ENCODE measurements at places on chromosomes 13 and 19. TPM values are rescaled to one million over a fixed set of nuclear protein-coding genes. Genes with fewer than 3 reads are reported as not detected.

DNA sequence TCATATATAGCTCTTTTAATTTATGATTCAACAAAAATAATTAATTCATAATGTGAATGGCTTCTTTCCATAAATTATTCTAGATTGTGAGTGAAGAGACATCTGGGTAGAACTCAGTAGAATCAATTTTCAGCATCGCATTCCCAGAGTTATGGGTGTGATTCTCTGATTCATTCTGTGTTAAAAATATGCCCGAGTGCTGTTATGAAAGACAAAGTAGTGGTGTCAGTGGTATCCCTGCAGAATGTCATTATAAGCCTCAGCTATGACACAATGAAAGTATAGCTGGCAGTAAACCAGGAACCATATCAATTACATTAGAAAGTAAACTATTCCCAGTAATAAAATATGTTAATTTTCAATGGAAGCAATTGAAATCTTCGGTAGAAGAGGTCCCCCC is 480.5 kb upstream of the SLITRK1 start:
- H3K27me3 ChIP-seq = no peaks in the 10 kb centered on the region
- no peak overlapping the region for H3K4me3 ChIP-seq
- no peak overlapping the region for H3K27ac ChIP-seq
- no peaks in the 10 kb centered on the region for H3K4me1 ChIP-seq

- H3K4me1 ChIP-seq = peaks cover 63% of the 10 kb centered on the region
- no peak overlapping the region for H3K4me3 ChIP-seq
- no peaks in the 10 kb centered on the region for H3K27me3 ChIP-seq
- H3K36me3 ChIP-seq = no peaks in the 10 kb centered on the region
- DNase-seq = no peak
Measured at GRCh38 chr19:33376941-33377557, 3.5 kb downstream of the CEBPG start.

DNA sequence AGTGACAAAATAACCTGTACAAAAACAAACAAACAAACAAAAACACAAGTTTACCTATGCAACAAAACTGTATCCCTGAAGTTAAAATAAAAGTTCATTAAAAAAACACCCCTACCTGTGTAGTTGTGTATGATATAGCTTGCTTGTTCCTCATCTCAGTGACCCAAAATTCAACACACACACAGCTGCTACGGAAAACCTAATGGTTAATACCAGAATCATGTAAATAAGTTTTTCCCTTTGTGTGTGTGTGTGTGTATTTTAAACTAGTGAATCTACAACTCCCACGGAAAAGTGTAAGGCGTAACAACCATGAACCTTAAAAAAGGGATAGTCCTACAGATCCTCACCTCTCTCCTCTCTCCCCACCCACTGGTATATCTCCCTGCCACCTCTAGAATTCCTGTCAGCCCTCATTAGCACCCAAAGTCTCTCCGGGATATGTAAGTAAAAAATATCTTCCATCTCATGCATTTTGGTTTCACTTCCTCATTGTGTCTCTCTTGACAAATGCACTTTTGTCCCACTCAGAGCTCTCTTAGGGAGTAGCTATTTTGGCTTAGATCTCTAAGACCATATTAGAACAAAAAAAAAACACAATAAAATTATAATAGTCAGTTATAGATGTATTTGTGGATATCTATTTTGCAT is 2236.5 kb downstream of the PCDH9 start:
- H3K4me1 ChIP-seq = no peaks in the 10 kb centered on the region
- H3K4me3 ChIP-seq = no peak overlapping the region
- no peaks in the 10 kb centered on the region for H3K27me3 ChIP-seq

DNA sequence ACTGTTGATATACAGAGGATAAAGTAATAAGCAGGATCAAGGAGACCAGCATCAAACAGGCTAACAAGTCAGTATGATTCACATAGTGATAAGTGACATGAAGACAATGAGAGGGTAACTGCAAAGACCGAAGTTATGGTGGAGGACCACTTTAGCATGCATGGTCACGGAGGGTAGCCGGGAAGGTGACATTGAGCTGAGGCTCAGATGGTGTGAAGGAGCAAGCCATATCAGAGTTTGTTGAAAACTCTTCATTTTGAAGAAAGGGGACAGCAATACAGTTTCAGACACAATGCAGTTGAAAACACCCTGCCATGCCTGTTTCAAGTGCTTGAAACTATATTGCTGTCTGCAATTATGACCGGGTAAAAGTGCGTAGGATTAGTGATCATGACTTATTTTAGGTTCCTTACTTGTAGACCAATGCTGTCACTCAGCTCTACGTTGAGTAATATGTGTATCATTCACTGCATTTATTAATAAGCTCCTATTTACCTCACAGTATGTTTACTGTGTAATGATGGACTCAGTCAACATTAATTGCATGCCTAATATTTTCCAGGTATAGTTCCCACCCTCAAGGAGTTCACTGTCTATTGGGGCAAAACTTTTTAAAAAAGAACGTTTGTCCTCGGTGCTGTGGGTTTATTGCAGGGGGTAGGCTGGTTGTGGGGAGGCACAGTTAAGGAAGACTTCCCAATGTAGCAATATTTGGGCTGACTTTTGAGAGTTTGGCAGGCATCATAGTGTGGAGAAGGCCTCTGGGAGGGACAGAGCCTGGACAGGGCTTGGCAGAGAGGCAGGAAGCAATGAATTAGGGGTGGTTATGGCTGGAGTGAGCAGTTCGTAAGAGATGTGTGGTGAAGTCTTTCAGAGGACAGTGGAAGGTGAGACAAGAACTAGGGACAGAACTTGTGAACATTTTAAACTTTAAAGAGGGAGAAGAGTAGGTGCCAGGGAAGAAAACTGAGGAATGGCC is 3.2 kb downstream of the UBAC2 start:
- H3K36me3 ChIP-seq = peaks cover 7% of the 10 kb centered on the region
- peaks cover 1% of the 10 kb centered on the region for H3K27me3 ChIP-seq
- H3K4me3 ChIP-seq = peak overlapping the region; percentile 93
- peaks cover 78% of the 10 kb centered on the region for H3K4me1 ChIP-seq
- H3K27ac ChIP-seq = peak overlapping the region; percentile 98

DNA sequence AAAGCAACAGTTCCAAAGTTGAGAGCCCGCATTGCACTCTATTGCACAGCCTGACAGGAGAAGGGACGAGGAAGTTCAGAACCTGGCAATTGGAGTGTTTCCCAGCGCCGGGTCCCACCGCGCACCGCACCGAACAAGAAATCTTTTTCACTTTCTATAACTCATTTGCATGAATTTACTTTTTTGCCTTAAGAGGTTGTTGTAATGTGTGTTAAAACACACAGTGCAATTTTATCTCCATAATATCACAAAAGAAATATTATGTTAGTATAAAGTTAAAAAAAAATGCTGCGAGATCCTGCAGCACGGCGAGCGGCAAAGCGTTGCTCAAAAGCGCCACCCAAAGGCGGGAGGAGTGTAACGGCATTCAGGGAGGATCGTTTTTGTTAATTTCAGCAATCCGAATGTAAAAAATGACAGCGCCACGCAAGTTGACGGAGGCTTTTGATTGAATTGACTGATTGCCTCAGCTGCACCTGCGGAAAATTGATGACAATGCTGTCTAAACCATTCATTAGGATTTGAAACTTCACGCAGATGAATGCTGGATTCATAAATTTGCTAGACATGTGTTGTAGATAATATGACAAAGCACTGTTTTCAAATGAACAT is 303.6 kb upstream of the ZNF507 start:
- H3K4me1 ChIP-seq = peaks cover 2% of the 10 kb centered on the region
- no peaks in the 10 kb centered on the region for H3K36me3 ChIP-seq
- H3K4me3 ChIP-seq = peak overlapping the region; percentile 16
- peaks cover 55% of the 10 kb centered on the region for H3K27me3 ChIP-seq
- H3K27ac ChIP-seq = no peak overlapping the region
- DNase-seq = no peak

C19orf67 gene
- not detected for polyA plus RNA-seq
